ENCODE measurements at places on chromosomes 7 and 10.

GRCh38 chr7:118826246-118826645, 601.7 kb downstream of the ANKRD7 start:
- no peak for DNase-seq

GRCh38 chr7:101896941-101897340, 79.5 kb downstream of the CUX1 start:
- DNase-seq: no peak

DNA sequence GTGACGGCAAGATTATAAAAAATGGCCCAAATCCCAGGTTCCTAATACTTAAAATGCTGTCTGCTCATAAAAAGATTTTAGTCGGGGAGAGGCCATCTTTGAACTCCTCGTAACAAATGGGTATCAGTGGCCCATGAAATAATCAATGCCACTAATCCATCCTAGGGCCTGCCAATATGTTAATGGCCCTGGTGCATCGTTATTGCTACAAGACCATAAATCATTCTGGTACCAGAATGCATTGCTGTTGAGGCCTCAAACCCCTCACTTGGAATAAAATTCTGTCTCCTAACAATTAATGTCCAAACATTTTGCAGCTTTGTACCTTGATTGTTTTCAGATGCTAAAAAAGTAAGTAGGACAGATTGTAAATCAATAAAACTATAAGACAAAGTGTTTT, 290.6 kb downstream of the LRMDA start:
- DNase-seq: no peak

DNA sequence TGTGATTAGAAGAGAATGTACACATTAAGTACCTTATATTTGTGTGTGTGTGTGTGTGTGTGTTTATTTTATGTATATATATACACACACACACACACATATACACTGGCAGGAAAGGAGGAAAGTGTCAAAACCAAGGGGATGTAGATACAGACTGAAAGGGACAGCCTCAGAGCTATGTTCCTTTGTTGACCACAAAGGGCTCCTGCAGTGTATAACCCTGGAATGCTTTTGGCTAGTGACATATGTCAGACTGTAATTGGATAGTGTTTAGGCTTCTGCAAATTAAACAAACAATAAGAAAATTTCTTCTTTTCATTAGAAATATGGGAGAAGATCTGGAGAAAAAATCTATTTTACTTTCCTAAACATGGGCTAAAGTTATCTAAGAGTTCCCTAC, 15.9 kb downstream of the GBF1 start:
- DNase-seq: no peak

GRCh38 chr10:83373671-83374070, 765.6 kb upstream of the GHITM start:
- peak; percentile 73 for DNase-seq

GRCh38 chr7:111224354-111225231, 133.7 kb downstream of the LRRN3 start:
- DNase-seq: no peak
